ENCODE measurements at places on chromosomes 16 and 17. TPM values are rescaled to one million over a fixed set of nuclear protein-coding genes. Genes with fewer than 3 reads are reported as not detected.

The RCVRN gene
- total RNA-seq = not detected

The CACNG1 gene
- total RNA-seq = not detected

The TEDC2 gene
- total RNA-seq = 3.1 TPM

The RHBDL3 gene
- 0.08 TPM for total RNA-seq

The PIGW gene
- 14.3 TPM for total RNA-seq

The PRR15L gene
- 11.0 TPM for total RNA-seq

The HSD11B2 gene
- total RNA-seq = 6.6 TPM

The KRTAP17-1 gene
- total RNA-seq = not detected

The LRRC37A gene
- 1.4 TPM for total RNA-seq

The TMEM220 gene
- 4.0 TPM for total RNA-seq

The FOXC2 gene
- total RNA-seq = 0.28 TPM

The GCGR gene
- 0.08 TPM for total RNA-seq

The CIBAR2 gene
- not detected for total RNA-seq

The INCA1 gene
- not detected for total RNA-seq

The GAS2L2 gene
- total RNA-seq = not detected

The C17orf67 gene
- total RNA-seq = 0.52 TPM

The EXOC3L1 gene
- 1.4 TPM for total RNA-seq

The TRPV3 gene
- total RNA-seq = 1.3 TPM

The PAM16 gene
- 34.3 TPM for total RNA-seq

The NSRP1 gene
- 20.0 TPM for total RNA-seq

The CDH1 gene
- total RNA-seq = 334 TPM

The ABCA9 gene
- total RNA-seq = 1.3 TPM

The NOXO1 gene
- 4.6 TPM for total RNA-seq

The ITGB4 gene
- 134 TPM for total RNA-seq
